ENCODE measurements at places on chromosomes 12 and 14.

- DNase-seq, result no peak
Measured at GRCh38 chr12:95151406-95151805, 65.9 kb downstream of the FGD6 start.

DNA sequence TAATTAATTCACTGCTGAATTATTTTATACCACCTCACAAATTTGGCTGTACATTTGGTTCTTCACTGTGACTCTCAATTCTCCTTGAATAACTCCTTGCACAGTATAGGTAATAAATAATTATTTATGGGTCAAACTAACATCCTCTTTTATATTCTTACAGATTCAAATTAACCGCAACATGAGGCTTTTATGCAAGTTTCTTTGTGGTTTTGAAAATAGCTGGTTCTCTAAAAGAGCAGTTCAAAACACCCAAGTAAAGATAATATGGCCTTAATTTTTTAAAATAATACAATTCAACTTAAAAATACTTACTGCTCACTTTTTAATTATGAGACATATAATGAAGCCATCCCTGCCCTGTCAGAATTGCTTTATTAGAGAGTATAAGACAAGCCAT is 12.9 kb upstream of the TRIM9 start:
- DNase-seq, result no peak

GRCh38 chr14:61260939-61261776 is 20.0 kb downstream of the TMEM30B start:
- no peak for DNase-seq

GRCh38 chr12:120235369-120236323 is 29.9 kb downstream of the PXN start:
- DNase-seq, result no peak

DNA sequence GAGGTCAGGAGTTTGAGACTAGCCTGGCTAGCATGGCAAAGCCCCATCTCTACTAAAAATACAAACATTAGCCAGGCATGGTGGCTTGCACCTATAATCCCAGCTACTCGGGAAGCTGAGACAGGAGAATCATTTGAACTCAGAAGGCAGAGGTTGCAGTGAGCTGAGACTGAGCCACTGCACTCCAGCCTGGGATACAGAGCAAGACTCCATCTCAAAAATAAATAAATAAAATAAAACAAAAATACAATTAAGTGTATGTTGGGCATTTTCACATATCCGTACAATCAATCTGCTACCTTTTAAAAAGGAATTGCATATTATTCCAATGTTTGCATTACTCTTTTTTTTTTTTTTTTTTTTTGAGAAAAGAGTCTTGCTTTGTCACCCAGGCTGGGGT is 47.7 kb upstream of the HECTD1 start:
- DNase-seq, result no peak

GRCh38 chr12:89165703-89166102 is 186.6 kb downstream of the DUSP6 start:
- no peak for DNase-seq

DNA sequence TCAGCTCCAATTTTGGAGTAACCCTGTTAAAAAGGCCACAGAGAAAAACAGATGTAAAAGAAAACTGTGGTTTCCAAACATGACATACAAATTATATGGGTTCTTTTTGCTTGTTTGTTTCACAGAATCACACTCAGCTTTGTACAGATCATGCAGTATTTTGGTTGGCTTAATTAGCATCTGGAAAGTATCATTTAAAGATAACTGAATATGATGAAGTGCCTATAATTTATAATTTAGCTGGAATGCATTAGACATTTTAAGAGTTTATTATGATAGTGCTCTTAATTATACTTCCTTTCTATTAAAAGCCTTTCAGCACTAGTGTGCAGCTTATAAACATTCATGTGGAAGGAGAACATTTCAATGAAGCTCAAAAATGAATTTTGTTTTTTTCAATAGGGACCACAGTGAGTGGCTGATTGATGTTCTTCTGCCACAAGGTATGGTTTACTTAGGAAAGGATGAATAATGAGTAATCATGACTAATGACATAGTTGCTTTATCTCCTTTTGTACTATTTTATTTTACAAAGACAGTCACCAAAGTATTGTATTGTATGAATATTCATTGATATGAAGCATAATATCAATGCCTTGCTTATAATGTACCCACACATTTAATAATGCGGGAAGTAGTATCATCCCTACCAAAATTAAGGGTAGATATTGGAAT is 98.3 kb downstream of the UNC79 start:
- no peak for DNase-seq

GRCh38 chr12:85664429-85664828 is 171.8 kb downstream of the RASSF9 start:
- no peak for DNase-seq

GRCh38 chr12:45259675-45260074 is 43.8 kb downstream of the ANO6 start:
- DNase-seq, result no peak

- DNase-seq, result no peak
Measured at GRCh38 chr12:22332202-22332601, 2.3 kb downstream of the ST8SIA1 start.

GRCh38 chr14:77613201-77613600 is 3.2 kb downstream of the SPTLC2 start:
- DNase-seq, result no peak

GRCh38 chr14:75497191-75497590 is 25.1 kb upstream of the BATF start:
- no peak for DNase-seq

DNA sequence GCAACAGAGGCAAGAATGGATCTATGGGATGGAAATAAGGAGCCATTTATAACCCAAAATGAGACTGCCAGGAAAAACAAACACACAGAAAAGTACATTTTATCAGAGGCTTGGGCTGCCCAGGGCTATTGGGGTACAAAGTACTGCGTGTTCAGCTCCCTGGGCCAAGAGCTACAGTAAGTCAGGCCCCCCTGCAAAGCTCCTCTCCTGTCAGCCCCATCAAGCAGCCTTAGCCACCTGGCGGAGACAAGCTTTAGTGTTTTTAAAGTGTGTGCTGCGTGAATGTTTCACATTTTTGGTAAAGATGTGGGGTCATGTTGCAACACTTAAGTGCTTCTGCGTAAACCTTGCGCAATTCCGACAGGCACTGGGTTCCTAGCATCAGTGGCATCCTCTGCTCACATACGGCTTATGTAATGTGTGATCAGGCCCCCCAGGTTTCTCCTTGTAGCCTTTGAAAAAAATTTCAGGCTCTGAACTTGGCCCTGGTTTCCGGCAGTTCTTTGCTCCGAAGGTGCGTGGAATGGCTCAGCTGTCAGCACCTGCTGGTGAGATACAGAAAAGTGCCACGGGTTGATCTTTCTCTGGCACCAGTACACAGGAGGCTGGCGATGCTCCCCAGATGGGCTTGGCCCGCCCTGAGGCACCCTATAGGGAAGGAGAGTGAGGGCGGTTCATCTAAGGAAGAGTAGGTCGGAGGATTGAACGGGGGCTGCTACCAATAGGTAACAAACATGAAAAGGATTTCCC is 198.7 kb upstream of the EEA1 start:
- no peak for DNase-seq

DNA sequence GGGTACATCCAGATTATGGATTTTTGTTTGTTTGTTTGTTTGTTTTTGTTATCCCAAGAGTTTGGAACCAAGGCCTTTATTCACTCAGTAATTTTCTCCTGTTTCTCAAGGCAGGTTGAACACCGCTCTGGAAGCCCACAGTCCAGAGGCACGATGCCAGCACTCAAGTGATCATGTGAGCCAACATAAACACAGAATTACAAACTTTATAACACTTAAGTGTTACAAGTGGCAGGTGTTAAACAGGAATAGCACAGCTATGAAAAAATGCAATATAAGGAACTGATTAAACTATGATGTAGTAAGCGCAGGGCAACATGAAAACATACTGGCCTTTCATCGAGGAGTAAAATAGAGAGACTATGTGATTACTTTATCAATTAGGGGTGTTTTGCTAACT is 1885.8 kb upstream of the SEL1L start:
- DNase-seq, result no peak

- no peak for DNase-seq
Measured at GRCh38 chr14:22508150-22508457, 80.9 kb downstream of the DAD1 start.

DNA sequence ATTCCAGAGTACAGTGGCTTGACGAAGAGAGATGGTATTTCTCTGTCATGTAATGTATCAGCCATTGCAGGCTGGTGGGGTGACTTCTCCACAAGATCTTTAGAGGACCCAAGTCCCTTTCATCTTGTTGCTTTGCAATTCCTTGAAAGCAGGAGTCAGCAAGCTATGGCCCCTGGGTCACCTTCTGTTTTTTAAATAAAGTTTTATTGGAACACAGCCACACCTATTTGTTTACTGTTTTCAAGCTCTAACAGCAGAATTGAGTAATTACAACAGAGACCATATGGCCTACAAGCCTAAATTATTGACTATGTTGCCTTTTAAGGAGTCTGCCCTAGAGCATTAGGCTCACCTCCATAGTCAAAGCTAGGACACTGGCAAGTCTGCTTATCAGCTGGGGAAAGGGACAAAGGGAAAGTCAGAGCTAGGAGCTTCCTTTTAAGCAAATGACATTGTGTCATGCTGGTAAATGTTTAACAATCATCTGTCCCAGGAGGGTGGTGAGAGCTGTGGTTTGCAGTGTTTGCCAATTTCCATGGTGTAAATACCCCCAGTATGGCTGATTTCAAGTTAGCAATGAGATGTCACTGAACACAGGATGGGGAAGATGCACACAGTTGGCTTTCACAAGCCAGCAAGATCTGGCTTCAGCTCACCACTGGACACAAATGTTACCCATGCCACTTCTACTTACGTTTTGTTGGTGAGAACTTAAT is 87.7 kb upstream of the PWP1 start:
- no peak for DNase-seq

GRCh38 chr14:56733396-56733795 is 76.9 kb downstream of the OTX2 start:
- DNase-seq, result no peak

- peak; percentile 23 for DNase-seq
Measured at GRCh38 chr14:77498120-77498979, at the start of gene ISM2. TSS of gene ISM2 (minus strand) at chr14:77498816. CDS start at chr14:77498793, 23 bp downstream.

- no peak for DNase-seq
Measured at GRCh38 chr12:29082522-29082921, 66.6 kb upstream of the FAR2 start.

DNA sequence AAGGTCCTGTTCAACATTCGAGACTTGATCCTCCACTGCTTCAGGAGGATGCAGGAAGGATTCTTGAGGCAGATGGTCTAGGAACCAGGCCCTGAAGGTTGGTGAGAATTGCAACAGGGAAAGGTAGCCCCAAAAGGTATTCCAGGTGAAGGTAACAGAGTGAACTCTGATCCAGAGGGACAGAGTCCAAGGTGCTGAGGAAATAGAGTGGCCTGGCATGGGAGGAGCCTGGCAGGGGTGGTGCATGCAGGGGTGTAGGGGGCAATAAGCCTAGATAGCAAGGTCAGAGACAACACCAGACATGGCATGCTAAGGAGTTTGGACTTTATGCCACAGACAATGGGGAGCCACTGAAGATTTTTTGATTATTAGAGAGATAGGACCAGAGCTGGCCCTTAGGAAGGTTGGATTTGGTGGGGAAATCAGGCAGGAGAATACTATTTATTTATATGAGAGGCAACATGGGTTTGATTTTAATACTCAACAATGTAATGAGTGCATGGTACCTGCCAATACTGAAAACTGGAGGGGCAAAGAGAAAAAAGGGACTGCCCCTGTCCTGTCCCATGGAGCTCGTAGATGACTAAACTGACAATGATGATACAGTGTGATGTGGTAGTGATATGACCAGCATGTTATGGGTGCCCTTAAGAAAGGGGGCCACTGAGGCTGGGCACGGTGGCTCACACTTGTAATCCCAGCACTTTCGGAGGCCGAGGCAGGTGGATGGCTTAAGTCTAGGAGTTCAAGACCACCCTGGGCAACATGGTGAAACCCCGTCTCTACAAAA is 50.5 kb upstream of the TMED10 start:
- no peak for DNase-seq

DNA sequence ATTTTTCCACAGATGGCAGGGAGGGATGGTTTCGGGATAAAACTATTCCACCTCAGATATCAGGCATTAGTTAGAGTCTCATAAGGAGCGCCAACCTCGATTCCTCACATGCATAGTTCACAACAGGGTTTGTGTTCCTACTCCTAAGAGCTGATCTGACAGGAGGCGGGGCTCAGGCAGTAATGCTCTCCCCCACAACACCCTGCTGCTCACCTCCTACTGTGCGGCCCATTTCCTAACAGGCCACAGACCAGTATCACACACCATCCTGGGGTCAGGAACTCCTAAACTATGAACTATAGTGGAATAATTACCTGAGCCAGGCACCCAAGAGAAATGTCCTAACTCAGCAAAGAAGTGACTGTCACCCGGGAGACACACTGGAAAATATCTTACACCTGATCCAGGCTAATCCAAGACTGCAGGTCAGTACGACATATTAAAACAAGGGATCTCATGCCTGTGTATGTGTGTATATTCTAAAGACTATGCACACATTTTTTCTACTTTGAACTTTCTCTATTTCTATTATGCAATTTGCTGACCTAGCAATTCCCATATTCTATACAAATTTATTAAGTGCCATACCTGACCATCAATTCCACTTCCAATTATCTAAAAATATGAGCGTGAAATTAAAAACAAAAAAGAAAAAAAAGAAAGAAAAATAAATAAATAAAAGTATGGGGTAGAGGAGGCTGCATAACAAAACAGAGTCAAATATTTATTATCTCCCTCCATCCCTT is 4.7 kb downstream of the NAA25 start:
- DNase-seq, result no peak

DNA sequence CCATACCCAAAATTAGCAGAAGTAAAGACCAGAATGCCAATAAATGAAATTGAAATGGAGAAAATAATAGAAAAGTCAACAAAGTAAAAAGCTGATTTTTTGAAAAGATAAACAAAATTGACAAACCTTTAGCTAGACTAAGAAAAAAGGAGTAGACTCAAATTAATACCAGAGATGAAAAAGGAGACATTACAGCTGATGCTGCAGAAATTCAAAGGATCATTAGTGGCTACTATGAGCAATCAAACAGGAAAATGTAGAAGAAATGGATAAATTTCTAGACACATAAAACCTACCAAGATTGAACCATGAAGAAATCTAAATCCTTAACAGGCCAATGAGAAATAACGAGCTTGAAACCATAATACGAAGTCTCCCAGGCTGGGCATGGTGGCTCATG is 34.8 kb upstream of the INSM2 start:
- DNase-seq, result no peak

DNA sequence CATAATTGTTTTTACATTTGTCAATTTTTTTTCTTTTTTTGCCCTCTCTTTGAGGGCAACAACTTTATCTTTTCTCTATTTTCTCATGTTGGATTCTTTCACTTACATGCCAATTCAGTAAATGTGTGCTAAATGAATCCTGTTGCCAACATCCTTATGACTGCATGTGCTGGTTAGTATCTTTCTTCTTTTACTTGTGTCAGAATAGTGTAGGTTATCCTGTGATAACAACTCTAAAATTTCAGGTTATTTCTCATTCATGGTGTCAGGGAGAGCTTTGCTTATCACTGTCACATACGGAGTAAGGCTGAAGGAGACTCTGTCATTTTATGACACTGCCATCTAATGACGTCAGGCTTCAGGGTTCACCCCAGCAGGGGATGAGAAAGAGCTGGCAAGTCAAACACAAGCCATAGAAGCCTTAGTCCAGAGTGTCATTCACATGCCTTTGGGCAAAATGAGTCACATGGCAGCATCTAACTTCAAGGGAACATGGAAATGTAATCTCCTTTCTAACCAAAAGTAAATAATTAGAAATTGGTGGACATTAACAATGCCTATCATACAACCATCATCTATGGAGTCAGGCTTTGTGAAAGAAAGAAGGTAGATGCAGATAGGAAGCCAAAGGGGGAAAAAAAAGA is 242.5 kb upstream of the ATP2B1 start:
- DNase-seq, result no peak
